ENCODE measurements at places on chromosomes 5 and 9.

GRCh38 chr9:106218427-106218826 lies 524.1 kb downstream of the TMEM38B start:
- DNase-seq, result no peak

GRCh38 chr5:98630621-98631020 lies 142.8 kb upstream of the RGMB start:
- no peak for DNase-seq

DNA sequence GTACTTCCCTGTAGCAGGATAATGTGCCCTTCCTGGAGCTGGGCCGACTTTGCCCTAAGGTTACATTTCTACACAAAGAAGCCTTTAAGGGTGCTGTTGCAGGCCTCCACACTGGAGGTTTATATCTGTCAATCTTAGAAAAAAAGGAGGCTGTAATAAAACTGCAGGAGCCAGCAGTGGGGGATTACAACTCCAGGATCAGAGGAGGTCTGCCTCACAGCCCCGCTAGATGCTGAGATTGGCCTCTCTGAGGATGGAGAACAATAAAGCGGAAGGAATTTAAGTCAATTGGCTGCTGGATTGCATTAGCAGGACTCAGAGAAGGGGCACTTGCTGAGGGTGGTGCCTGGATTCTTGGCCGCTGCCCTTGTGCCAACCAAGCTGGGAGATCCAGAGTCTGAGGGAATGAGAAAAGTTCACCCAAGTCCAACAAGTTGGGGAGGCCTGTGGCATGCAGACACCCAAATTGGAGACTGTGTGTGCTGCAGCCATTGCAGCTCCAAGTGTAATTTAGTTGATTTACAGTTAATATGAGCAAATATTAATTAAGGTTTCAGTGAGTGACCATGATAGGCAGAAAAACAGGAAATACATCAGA lies 99.0 kb upstream of the SSBP2 start:
- no peak for DNase-seq

DNA sequence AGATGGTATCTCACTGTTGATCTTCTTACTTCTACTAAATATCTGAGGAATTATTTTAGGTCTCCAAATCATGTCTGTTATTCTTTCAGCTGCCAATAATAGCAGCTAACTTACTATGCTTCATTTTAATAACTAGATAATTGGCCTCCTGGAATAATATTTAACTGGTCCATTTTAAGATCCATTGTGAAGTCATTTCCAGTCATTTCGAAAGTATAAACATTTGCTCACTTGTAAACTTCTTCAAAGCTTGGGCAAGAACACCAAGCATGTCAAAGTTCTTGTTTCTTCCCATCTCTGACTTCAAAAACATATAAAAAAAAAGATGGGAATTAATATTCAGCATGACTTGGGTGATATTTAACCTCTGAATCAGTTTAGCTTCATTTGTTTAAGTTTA lies 61.4 kb upstream of the MRPS30 start:
- no peak for DNase-seq

DNA sequence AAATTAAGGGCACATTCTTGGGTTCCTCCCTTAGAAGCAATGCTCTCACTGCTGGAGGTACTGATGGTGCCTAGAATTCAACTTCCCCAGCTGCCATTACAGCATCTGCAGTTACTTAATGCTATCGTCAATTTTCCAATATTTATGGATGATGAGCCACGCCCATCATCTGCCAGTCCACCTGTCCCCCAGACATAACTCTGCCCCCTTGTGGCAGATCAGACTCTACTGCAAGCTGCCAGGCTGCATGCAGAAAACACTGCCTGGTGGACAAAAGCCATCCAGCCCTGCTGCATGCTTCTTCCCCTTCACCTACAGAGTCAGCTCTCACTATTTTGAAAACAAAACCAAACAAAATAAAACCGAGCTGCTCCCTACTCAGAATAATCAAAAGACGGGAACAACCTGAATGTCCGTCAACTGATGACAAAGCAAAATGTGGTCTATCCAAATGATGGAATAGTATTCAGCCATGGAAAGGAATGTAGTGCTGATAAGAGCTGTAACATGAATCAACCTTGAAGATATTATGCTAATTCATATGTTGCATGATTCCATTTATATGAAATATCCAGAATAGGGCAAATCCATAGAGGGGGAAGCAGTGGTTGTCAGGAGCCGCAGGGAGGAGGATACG lies 66.4 kb downstream of the RETREG1 start:
- DNase-seq, result no peak

- no peak for DNase-seq
These were observed 6.3 kb upstream of the KCNIP1 start for GRCh38 chr5:170497311-170498038.

DNA sequence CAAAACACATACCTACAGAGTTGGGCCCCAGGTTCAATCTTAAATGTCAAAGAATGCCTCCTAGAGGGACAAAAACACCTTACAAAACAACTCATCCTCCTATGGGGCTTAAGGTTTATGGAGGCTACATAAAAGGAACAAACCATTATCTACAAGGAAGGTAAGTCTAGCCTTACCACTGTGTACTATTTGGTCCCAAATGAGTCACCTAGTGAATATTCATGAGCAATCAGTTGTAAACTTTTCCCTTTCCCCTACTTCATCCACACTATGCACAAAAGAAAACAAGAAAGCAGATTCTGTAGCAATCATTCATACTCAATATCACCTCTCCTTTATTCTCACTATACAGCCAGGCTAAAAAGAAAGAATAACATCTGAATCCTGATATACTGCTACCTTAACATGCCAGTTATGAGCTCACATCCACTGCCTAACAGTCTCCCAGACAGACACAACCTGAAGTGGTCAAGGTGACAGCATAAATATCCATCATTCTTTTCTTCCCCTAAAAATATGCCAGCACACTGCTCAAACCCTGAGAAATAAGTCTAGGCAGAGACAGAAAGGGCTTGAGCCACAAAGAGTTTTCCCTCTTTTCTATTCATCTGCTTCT lies 6.2 kb downstream of the OXCT1 start:
- no peak for DNase-seq

DNA sequence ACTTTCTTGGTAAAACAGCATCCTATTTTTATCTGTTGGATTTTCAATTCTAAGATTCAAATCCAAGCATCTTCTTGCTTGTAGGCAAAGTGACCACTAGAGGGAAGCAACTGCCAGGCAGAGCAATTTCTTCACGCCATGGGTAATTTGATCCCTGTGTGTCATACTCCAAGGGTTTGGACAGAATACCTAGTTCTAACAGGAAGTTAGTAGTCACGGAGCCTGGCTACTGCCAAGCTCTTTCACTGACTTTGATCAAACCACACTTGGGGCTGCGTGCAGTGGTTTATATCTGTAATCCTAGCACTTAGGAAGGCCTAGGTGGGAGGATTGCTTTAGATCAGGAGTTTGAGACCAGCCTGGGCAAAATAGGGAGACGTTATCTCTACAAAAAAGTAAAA lies 473.6 kb upstream of the TNC start:
- DNase-seq, result peak; percentile 100

GRCh38 chr9:101457003-101457402 lies 21.4 kb upstream of the ALDOB start:
- no peak for DNase-seq

DNA sequence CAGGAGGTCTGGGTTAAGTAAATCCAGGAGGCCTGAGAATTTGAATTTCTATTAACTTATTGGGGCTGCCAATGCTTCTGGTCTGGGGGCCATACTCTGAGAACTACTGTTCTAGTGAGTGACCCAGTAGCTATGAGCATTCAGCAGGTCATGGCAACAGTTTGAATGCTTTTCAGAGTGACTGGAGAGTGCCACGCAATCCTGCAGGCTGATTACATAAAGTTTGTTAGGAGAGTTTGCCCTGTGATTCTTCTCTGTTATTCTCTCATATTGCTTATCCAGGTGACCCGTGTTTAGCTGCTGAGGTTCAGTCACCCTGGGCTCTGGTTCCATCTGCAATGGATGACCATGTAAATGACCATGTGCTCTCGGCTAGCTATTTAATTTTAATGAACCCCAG lies 22.2 kb upstream of the TMED7 start:
- DNase-seq, result no peak

- no peak for DNase-seq
These were observed 18.5 kb downstream of the MRPS27 start for GRCh38 chr5:72301557-72301956.

DNA sequence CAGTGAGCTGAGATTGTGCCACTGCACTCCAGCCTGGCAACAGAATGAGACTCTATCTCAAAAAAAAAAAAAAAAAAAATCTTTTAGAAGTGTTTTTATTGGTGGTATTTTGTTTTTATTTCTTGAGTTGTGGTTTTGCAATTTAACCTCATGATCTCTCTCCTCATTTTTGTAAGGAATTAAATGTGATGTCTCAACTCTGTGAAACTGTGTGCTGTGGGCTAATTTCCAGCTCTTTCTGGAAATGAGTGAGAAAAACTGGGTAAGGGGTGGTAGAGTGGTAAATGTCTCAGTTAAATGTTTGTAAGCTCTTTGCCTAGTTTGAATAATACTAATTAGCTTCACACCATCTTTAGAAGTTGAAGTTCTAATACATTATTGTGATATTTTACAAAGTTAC lies 29.0 kb downstream of the ACO1 start:
- no peak for DNase-seq

DNA sequence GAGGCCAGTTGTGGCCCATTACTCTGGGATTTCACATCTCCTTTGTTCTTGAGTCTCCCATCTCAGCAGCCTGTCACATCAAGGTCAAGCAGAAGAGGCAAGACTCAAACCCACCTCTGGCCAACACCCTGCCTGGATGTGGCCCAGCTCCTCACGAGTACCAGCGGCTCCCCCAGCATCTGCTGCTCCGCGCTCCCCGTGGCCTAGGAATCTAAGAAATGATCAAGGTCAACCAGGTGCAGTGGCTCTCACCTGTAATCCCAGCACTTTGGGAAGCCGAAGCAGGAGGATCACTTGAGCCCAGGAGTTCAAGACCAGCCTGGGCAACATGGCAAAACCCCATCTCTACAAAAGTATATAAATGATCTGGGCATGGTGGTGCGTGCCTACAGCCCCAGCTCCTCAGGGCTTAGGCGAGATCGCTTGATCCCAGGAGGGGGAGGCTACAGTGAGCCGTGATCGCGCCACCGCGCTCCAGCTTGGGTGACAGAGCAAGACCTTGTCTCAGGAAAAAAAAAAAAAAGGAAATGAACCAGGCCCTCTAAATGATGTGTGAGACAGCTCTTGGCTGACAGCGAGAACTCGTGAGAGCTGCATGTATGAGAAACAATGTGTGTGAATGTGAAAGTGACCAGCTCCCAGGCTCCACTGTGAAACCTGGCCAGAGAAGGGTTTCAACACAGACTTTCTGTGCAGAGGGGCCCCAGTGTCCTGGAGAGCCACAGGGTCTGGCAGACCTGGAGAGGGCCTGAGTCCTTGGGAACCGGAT lies 61.6 kb upstream of the ANGPTL2 start:
- DNase-seq, result peak; percentile 64

DNA sequence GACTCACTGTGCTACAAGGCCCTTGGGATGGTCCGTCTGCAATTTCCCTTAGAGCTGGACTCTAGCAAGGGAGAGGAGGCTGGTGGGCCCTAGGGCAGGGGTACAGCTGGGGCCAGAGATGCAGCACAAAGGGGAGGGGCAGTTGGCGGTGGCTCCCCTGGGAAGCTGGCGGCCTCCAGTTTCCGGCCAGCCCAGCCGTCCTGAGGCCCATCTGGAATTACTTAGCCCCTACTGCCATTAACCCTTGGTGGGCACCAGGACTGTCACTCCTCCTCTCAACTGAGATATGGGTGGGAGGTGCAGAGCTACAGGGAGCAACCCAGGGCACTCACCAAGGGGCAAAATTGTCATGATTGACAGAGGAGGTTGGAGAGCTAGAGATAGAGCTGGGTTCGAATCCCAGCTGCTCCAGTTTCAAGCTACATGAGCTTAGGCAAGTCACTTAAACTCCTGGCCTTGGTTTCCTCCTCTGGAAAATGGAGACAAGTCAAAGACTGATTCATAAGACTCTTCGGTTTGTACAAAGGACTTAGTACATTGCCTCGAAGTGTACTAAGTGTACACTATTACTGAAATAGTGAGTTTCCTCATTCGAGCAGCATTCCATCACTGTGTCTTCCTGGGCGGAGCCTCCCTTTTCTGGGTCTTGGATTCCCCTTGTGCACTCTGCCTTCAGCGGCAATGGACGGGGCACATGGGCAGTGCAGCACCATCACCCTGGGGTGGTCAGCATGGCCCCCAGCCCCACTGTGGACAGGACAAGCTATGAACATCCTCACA lies 2.7 kb upstream of the PDGFRB start:
- no peak for DNase-seq

GRCh38 chr9:20030221-20030620 lies 241.4 kb upstream of the SLC24A2 start:
- no peak for DNase-seq

- no peak for DNase-seq
These were observed 70.6 kb downstream of the ALDH1A1 start for GRCh38 chr9:72882117-72882775.

DNA sequence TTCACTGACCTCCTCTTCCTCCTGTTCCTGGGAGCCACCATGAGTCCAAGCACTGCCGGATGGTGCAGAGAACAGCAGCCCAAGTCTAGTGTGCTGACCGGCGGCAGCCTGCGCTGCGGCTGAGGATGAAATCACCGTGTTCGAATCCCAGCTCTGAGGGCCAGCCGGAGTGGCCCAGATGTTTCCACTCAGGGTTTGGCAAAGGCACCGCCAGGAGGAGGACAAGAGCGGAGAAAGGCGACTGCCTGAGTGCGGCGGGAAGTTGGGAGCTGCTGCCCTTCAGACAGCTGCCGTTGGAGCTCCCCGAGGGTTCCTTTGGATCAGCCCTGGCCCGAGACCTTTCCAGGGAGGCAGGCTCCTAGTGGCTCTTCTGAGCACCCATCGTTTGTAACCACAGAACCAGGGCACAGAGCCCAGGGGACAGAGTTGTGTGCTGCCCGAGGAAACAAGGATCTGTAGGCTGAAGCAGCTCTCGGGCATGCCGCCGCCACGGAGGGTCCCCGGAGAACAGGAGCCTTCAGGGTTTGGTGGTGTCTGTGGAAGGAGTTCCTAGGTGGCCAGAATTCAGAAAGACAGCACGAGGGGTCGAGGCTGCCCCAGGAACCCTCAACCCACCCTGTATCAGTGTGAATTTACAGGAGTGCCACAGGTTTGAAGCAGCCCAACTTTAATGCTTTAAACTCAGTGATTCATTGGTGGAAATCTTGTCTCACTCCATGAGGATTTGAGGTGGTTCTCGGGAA lies 115.6 kb upstream of the COL5A1 start:
- no peak for DNase-seq

DNA sequence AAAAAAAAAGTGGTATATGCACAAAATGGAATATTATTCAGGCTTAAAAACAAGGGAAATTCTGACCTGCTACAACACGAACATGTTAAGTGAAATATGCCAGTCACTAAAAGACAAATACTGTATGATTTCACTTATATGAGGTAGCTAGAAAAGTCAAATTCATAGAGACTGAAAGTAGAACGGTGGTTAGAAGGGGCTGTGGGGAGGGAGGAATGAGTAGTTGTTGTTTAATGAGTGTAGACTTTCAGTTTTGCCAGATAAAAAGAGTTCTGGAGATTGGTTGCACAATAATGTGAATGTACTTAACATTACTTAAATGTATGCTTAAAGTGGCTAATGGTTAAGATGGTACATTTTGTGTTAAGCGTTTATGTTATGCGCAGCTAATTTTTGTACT lies 79.5 kb upstream of the IL12B start:
- no peak for DNase-seq
